ENCODE measurements at places on chromosomes 11 and 22.
A peak's percentile ranks its signal among the peaks of the same experiment; 100 is the strongest.

DNA sequence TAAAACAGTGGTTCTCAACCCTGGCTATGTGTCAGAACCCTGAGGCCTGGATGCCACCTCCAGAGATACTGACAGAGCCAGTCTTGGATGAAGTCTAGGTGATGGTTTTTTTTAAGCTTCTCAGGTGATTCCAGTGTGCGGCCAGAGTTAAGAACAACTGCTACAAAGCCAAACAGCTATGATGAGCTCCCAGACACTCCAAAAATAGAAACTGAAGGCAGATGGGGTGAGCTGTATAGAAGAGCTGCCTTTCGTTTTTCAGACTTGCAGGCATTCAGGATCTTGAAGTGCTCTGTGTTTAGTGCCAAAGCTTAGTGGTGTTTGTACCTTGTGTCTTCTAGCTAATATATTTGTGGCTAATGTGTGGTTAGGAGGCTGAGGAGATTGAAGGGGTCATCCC is 14.2 kb downstream of the SCUBE2 start:
- DNase-seq: no peak

GRCh38 chr11:8023831-8024555 is 36.9 kb downstream of the EIF3F start:
- no peak for DNase-seq

DNA sequence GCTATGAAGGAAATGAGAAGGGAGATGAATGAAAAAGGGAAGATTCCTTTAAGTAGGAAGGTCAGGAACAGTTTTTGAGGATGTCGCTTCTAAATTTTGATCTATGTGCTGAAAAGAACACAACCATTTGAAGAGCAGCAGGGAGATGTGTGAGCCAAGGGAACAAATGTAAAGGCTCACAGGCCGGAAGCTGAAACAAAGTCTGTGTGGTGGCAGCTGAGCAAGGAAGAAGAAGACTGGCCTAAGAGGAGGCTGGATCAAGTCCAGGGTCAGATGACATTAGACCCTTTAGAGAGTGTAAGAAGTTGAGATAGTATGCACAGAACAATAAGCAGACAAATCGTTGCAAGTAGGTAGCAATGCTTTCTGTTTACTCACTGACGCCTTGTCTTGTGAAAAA is 1631.4 kb upstream of the TENM4 start:
- no peak for DNase-seq

DNA sequence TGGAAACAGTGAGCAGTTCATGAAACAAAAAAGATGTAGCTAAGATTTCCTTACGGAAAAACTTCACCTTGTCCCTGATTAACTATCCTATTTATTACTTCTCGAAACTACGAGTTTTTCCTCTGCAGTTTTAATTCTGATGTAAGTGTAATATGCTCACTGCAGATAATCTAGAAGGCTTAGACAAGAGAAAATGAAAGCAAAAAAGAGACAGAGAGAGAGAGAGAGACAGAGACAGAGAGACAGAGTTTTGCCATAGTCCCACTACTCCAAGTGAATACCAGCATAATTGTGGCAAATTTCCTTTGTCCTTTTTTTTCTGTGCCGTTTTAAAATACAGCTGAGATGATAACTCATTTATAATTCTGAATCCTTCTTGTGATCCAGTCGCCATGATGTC is 24.8 kb downstream of the FSHB start:
- no peak for DNase-seq

DNA sequence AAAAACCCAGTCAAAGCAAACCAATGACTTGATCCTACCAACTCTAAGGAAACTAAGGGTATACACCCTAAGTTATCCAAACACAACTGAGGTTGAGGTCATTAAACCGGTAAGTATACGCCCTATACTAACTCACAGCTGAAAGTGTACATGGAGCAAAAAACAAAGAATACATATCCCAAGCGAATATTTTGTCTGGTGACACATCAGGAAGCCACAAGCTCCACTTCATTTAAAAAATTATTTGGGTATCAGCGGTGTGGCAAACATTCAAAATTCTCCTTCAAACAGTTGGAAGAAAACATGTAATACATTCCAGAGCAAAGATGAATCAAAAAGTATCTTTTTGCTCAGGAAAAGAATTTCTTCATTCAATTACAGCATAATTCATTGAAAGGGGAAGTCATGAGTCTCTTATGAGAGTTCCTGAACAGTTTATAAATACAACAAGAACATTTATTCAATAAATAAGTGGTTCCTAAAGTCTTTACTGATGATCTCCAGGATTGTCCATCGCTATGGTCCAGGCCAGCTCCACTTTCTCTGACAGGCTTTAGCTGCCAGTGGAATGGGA is 4.5 kb upstream of the JAML start:
- DNase-seq: no peak

- DNase-seq: no peak
Observed at GRCh38 chr22:49203091-49203858, 624.4 kb downstream of the BRD1 start.

GRCh38 chr22:29197096-29197495 is 8.6 kb upstream of the EMID1 start:
- no peak for DNase-seq

DNA sequence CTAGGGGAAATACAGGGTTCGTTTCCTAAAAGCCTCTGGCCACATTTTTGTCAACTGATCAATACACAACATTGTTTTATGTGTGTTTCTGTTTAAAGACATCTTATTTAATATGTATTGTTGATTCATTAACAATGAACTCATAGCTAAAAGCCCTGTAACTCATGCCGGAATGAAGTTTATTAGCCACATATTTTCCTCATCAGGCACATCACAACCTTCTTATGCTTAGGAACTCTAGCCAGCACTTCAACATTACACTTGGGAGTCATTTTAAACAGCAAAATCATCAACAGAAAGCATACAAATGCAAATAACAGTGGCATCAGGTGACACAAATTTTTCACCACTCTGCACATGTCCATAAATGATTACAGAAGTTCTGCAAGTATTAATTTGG is 15.1 kb upstream of the BLID start:
- DNase-seq: no peak

DNA sequence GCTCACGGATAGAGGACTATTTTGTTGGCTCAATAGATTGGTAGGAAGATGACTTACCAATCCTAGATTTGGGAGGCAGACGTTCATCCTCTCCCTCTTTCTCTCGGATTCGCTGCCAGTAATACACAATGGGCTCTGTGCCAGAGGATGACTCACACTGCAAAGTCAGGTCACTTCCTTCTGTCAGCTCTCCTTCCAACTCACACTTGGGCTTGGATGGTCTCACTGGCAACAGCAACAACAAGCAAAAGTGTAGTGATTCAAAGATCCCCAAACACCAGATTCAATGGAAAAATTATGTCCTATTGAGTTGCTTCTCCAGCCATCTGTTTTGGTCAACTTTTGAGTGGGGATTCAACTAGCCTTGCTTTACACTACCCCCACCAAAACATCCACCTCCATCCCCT is 21.7 kb upstream of the HSPA8 start:
- no peak for DNase-seq

- DNase-seq: no peak
Observed at GRCh38 chr11:77085652-77086051, 17.0 kb upstream of the OMP start.

- no peak for DNase-seq
Observed at GRCh38 chr11:24872186-24872585, 375.3 kb downstream of the LUZP2 start.

DNA sequence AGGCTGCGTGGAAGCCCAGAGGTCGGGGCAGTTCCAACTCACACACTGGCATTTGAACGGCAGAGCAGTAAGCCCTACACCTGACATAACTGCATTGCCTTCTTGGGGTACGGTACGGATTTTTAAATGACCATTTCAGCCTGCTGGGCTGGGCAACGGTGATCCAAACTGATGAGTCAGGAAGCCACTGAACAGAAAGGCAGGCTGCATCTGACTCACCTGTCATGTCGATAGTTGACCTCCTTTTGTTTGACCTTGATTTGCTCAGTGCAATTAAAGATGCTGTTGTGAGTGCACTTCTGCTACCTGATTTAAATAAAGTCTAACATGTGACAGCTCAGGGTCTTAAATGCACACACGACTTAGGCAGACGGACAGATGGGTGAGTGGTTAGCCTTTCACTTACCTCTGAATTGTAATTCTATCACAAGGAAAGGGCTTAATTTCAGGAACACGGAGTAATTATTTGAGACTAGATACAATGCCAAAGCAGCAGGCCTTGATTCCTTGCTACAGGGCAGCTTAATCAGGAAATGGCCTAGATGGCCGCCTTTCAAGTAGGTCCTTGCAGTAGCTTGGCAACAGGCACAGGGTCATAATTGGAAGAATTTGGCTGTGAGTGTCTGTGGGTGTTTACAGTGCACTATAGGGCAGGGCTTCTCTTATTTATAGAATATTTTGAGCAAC is 52.2 kb downstream of the BMAL1 start:
- no peak for DNase-seq

DNA sequence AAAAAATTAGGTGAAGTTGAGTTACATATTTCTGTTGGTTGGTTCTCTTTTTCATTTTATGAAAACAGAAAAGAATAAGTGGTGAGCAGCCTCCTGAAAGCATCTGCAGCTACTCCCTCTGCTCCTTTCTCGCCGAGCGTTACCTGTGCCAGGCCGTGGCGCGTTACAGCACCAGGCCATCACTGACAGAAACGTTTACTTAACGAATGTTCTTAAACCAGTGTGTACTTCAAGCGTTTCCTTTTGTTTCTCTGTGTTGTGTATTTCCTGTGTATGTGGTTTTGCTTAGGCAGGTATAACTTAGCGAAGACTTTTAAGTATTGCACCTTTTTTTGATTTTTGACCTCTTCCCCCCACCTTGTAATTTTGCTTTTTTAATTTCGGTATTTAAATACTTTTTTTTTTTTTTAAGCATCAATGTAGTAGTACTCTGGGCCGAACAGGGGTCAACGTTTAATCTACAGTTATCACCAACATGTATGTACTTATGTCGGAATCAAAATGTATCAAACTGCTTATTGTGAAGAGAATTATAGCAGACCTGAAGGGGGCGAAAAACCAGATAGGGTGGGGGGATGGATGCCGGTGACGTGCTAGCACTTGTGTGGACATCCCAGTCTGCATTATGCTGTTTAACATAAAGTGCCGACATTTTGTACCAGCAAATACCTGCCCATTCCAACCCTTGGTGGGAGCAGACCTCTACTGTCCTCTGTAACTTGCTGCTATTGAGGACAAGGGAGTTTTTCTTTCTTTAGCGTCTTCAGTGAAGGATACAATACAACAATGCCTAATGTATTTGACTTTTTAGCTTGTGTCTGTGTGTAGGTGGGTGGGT is 21.6 kb upstream of the ADSL start:
- no peak for DNase-seq

GRCh38 chr11:72331761-72332160 is 87.8 kb upstream of the PHOX2A start:
- DNase-seq: no peak

DNA sequence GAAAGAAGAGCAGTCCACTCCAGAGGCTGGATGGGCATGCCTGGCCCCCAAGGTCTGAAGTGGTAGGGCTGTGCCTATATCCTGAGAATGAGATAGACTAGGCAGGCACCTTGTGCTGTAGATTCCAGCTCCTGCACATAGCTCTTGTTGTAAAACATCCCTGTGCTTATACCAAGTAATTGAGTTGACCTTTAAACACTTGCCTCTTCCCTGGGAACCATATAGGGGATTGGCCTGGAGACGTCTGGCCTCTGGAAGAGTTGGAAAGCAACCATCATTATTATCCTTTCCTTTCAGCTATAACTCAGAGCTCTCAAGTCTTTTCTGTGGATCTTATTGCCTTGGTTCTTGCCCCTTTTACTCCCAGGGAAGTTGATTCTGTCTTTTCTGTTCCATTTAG is 15.1 kb downstream of the LIMK2 start:
- DNase-seq: no peak

- DNase-seq: peak; percentile 78
Observed at GRCh38 chr11:115201111-115201792, 303.0 kb downstream of the CADM1 start.

- DNase-seq: no peak
Observed at GRCh38 chr11:36750349-36750748, 152.3 kb upstream of the RAG2 start.

GRCh38 chr11:114384487-114384886 is 15.8 kb downstream of the C11orf71 start:
- no peak for DNase-seq

- no peak for DNase-seq
Observed at GRCh38 chr11:35247863-35248262, 108.9 kb downstream of the CD44 start.

DNA sequence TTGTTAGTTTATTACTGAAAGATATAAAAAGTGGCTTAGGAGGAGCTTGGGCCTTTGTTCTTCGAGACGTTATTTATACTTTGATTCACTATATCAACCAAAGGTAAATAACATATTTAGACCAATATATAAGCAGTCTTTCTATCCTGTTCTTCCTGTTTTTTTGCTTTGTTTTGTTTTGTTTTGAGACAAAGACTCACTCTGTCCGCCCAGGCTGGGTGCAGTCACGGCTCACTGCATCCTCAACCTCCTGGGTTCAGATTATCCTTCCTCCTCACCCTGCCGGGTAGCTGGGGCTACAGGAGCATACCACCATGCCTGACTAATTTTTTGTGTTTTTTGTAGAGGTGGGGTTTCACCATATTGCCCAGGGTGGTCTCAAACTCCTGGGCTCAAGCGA is 66.8 kb downstream of the ATM start:
- no peak for DNase-seq

- no peak for DNase-seq
Observed at GRCh38 chr11:44589301-44589700, 23.8 kb downstream of the CD82 start.

- DNase-seq: no peak
Observed at GRCh38 chr22:23200898-23201297, 20.6 kb downstream of the BCR start.

DNA sequence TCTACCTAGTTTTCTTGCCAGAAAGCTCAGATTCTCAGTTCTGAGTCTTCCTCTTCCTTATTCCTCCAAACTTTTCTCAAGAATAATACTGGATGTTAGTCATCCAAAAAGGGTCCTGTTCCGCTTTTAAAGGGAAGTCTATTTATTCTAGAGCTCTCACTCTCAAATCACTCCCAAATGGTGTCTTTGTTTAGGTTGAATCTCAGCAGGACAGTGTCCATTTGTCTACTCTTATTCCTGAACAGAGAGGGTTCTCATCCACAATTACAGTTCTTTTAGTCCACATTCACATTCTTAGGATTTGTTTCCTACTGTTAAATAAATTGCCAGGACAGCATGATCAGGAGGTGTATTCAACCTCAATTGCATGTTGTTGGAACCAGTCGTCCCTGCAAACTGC is 61.3 kb downstream of the MUC15 start:
- no peak for DNase-seq

- DNase-seq: no peak
Observed at GRCh38 chr11:92480499-92480898, 255.9 kb downstream of the FAT3 start.

- DNase-seq: no peak
Observed at GRCh38 chr22:41873391-41873790, 40.5 kb downstream of the SREBF2 start.

- DNase-seq: no peak
Observed at GRCh38 chr11:124209824-124210357, 26.7 kb downstream of the OR10D3 start.

GRCh38 chr11:92698742-92699141 is 270.7 kb upstream of the MTNR1B start:
- no peak for DNase-seq

- DNase-seq: no peak
Observed at GRCh38 chr11:69982690-69983570, 95.2 kb upstream of the ANO1 start.

All from left renal cortex interstitium (tissue), 4 donors.